ENCODE measurements at places on chromosomes 7 and 10.

- no peak for DNase-seq
These were observed 534 bp downstream of the FZD9 start for GRCh38 chr7:73433924-73434700.

DNA sequence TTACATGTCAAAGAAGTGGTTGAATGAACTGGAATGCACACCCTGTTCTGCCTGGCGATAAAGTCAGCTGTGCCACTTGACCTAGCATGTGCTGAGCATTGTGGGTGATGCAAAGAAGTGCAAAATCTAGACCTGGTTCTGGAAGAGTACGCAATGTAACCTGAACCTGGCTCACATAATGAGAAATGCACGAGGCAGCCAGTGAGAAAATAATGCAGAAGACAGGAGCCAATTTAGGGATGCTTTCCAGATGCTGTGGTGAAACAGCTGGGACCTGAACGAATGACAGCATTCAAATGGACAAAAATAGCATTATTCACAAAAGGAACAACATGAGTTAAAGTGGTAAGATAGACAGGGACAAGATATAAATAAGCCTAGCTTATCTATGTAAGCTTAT, 402.6 kb downstream of the SORCS1 start:
- no peak for DNase-seq

DNA sequence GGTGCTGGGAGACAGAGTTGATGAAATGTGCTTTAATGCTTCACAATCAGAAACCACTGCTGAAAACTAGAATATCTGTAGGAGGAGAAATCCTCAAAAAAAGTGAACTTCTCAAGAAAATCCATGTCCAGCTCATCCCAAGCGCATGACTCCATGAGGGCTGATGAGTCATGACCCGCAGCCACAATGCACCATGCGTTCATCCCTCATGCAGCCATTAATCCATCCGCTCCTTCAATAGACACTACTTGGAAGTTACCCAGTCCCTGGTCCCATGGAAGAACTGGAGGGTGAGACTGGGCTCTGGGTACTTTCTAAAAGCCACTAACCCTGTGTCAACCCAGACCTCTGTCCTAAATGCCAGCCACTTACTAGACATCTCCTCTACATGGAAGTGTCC, 24.4 kb downstream of the TMEM273 start:
- no peak for DNase-seq

GRCh38 chr10:62594093-62594520, 210.4 kb upstream of the ADO start:
- DNase-seq: no peak

GRCh38 chr7:82423446-82423845, 20.1 kb downstream of the CACNA2D1 start:
- DNase-seq: no peak

DNA sequence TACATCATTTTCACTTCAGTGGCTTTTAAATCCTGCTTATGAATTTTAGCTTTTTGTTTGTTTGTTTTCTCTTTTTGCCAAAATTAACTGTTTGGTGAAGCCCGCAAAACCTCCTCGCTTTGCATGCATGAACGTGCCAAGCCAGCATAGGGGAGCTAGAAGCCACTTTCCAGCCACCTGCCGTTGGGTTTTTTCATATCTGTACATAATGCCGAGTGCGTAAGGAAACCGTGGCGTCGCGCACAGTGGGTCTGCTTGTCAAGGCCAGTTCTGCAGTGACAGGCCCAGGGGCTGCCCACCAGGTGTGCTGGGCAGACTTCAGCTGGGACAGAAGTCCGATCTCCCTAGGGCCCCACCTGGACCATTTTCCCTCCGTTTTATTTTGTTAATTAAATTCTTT, 41.1 kb downstream of the WIPI2 start:
- no peak for DNase-seq

GRCh38 chr7:156580036-156580435, 60.5 kb upstream of the RNF32 start:
- DNase-seq: no peak

- DNase-seq: no peak
These were observed 58.7 kb upstream of the COMTD1 start for GRCh38 chr10:75294518-75294865.

DNA sequence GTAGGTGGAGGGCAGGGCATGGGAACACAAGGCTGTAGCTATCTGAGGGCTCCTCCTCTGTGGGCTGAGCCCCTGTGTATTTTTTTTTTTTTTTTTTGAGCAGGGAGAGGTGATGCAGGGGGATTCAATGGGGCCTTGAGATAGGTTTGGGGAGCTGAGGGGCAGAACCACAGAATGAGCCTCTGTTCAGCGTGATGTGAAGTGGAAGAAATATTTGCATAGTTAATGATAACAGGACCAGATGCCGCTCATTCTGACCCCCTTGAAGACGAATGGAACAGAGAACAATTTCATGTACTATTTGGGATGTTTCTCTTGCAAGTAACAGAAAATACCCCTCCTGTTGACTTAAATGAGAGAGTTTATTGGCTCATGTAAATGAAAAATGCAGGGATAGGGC, 69.7 kb upstream of the EMX2 start:
- DNase-seq: no peak

All from omental fat pad (tissue), 4 donors.